Mammary epithelial cell (primary cell): ENCODE measurements at places on chromosomes 12 and 14.

- peak; percentile 98 for DNase-seq
Measured at GRCh38 chr12:69534389-69534822, 50.9 kb upstream of the CCT2 start.

- no peak for DNase-seq
Measured at GRCh38 chr12:79769189-79769859, 78.6 kb upstream of the PAWR start.

- no peak for DNase-seq
Measured at GRCh38 chr12:24553259-24553658, 395.6 kb downstream of the BCAT1 start.

- no peak for DNase-seq
Measured at GRCh38 chr12:7154901-7155470, 24.8 kb downstream of the CLSTN3 start.

DNA sequence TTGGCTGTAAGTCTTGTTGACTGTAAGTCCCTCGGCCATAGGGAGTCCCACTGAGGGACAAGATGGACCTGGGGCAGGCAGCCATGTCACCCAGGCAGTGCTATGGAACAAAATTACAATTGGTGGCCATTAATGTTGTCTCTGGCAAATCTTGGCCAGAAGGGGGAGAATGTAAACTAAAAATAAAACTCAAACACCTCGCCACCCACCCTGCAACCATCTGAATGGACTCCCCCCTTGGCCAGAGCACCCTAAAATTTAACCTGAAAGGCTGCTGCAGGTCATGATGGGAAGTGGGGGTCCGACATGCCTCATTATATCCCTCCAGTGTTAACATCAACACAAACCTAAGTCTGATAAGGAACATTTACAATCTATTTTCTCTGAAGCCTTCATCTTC is 8.2 kb downstream of the SLC22A17 start:
- DNase-seq, result no peak

- DNase-seq, result no peak
Measured at GRCh38 chr14:74638066-74638465, 26.0 kb upstream of the LTBP2 start.

DNA sequence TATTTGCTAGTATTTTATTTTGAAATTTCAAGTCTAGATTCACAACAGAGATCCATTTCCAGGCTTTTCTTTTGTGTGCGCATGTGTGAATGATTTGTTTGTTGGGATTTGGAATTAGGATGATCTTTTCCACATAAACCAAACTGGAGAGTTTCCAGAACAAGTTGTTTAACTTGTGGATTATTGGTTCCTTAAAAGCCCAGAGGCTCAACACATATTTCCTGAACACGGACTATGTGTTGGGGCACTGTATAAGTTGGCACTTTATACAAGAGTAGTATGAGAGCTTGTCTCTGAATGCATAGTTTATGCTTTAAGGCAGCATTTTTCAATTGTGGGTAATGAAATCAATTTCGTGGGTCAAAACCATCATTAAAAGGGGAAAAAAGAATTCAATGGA is 67.3 kb upstream of the FUT8 start:
- no peak for DNase-seq

- no peak for DNase-seq
Measured at GRCh38 chr12:80056845-80057244, 42.5 kb upstream of the OTOGL start.

- DNase-seq, result no peak
Measured at GRCh38 chr14:100735271-100735670, 8.6 kb downstream of the DLK1 start.
